ENCODE measurements at places on chromosomes 6 and 20.
A peak's percentile ranks its signal among the peaks of the same experiment; 100 is the strongest.

- DNase-seq = no peak
Measured at GRCh38 chr6:112269979-112270566, 15.7 kb upstream of the LAMA4 start.

DNA sequence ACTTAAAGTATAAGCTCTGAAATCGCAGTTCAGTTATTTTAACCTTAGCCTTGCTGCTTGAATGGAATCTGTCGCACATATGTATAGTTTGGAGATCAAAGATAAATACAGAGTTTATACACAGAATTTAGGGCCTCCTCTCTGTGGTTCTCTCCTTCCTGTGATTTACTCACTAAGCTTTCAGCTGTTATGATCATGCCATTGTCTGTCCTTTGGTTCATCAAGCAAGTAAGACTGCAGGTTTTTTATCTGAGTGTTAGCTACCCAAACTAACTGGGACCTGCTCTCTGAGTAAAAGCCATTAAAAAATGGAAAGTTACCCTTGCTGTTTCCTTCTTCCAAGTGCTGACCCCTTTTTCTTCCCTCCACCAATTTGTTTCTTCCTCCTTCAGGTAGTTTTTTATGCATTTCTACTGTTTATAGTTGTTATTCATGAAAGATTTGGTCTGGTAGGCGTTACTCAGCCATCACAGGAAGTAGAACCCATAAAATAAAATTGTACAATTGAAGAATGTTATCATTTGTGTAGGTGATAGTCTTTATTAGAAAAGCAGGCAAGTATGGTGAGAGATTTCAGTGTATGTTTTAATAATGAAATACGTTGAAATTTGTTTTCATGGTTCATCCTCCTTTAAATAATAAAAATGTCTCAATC is 33.7 kb upstream of the SUMO4 start:
- DNase-seq = no peak

DNA sequence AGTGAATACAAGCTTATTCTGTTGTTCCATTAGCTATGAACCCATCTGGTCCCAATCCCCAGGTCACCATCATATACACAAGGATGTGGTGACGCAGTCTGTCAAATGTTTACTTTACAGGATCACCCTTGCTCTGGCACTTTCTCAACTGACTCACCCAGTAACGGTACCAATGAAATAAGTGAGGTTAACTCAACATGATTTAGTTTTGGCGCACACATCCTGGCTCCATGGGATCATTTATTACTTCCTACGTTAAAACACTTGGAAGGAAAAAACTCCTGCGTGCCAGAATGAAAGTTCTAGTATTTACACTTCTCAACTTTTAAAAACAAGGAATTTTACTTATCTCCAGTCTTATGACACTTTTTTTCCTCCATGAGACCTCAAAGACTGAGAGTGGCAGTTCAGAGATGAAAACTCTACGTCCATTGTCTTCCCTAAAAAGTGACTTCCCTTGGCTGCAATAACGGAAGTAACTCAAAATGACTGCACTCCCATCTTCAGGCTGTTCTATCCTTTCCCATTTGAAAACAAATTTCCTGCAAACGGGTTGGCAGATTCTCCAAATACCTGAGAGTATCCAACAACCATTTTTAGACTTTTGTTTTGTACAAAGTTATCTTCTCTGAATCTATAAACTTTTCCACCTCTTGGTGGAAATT is 15.9 kb downstream of the AGPAT4 start:
- DNase-seq = no peak

- no peak for DNase-seq
Measured at GRCh38 chr6:17679726-17680125, 27.0 kb downstream of the NUP153 start.

DNA sequence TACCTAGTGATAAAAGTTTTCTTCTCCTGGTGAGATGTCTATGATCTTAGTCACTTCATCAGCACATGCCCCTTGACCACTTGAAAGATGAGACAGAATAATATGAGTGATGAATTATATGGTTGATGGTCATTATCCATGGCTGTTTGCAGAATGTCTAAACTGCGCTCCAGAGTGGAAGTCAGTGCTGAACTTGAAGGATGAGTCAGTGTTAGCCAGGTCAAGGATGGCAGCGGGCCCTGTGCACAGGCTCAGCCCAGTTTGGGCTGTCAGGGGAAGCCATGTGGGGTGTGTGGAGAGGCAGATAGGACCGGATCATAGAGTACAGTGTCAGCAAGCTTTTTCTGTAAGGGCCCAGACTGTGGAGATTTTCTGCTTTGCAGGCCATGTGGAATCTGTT is 67.2 kb upstream of the KIF25 start:
- DNase-seq = no peak

- DNase-seq = peak; percentile 40
Measured at GRCh38 chr20:52975029-52975732, 3.0 kb downstream of the TSHZ2 start.

GRCh38 chr6:167442245-167442644 is 117.4 kb downstream of the TTLL2 start:
- no peak for DNase-seq

DNA sequence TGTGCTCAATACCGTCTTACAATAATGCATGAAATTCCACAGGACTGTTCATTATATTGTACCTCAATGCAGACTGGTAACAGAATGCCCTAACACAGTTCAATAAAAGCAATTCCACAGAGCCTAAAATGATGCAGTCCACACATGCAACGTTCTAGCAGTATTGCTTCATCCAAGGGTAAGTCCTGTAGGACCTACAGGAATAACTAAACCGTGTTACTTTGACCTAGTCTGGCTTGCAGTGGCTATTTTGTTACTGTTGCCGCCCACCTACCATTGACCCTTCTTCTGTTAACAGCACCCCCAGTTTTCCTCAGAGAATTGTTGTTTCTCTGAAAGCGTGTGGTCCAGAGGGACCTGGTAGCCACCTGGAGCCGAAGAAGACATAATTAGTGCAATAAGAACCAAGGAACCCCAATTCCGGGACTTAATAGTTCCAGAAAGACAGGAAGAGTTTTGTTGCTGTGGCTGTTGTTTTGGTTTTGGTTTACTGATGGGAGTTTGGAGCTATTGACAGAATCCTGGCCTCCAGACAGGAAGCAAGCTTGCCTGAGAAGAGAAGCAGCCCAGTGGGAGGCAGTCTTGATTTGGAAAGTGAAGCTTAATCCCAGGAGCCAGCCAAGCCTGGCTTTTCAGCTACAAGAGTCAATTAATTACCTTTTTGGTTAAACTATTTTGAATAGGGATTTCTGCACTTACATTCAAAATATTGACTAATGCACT is 91.3 kb downstream of the FRK start:
- DNase-seq = no peak

GRCh38 chr6:162481938-162482337 is 245.6 kb downstream of the PRKN start:
- no peak for DNase-seq

- DNase-seq = no peak
Measured at GRCh38 chr20:62305149-62305764, 2.5 kb downstream of the ADRM1 start.

GRCh38 chr20:44743080-44743701 is 2.5 kb upstream of the KCNK15 start:
- no peak for DNase-seq

- no peak for DNase-seq
Measured at GRCh38 chr6:41939176-41939847, 2.3 kb downstream of the CCND3 start.

DNA sequence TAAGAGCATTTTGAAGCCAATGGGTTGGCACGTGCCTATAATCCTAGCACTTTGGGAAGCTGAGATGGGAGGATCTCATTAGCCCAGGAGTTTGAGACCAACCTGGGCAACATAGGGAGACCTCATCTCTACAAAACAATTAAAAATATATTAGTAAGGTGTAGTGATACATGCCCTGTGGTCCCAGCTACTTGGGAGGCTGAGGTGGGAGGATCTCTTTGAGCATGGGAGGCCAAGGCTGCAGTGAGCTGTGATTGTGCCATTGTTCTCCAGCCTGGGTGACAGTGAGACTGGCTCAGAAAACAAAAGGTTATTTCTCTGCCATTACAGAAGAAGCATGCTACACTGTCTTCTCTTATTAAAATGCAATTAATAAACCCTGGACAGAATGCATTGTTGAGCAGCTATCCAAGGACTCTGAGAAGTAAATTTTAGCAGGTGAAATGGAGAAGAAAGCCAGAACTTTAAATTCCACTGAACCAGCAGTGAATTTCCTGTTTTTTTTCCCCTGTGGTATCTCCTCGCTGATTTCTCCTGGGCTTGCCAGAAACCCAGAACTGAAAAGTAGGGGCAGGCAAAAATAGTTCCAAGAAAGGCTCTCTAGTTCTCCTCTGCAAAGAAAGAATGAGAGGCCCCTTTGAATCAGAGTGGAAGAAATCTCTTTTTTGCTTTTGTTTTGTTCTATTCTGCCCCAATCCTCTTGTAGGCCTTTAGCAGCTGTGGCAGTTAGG is 8.4 kb downstream of the AMD1 start:
- DNase-seq = no peak

DNA sequence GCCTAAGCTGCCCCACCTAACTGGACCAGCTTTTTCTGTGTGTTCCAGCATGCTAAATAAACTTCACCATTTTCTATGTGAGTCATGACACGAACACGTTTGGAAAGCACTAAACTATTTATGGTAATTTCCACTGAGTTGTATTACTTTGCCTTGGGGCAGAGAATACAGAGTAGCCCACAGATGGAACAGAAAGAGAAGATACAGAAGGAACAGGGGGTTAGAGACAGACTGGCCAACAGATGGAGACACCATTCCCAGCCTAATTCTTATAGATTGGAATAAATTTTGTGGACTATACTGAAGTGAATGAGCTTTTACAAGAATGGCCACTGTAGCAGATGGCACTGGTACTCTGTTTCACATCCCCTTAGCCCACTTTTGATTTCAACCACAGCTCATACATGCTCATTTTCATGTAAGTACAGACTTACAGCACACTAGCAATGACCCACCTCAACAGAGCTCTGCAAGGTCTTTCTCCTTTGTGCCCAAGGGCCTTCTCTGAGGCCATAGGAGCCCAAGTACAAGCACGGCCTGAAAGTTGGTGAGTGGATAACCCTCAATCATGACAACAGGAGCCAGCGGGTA is 13.1 kb upstream of the NT5DC1 start:
- DNase-seq = no peak

DNA sequence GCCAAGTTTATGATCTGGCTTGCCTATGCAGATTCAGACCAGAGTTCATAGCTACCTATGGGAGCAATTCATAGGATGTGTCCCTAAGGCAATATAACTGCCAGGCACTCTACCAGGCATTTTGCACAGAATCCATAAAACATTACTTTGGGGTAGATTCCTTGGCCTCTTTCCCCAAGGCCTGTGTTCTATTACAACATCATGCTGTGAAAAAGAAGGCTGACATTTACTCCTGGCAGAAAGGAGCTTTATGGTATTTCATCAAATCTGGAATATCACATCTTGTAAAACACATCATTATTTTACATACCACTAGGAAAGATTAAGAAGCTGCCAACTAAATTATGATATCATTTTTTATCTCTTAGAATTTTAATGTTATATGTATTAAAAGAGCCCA is 287.0 kb upstream of the MARCKS start:
- no peak for DNase-seq

DNA sequence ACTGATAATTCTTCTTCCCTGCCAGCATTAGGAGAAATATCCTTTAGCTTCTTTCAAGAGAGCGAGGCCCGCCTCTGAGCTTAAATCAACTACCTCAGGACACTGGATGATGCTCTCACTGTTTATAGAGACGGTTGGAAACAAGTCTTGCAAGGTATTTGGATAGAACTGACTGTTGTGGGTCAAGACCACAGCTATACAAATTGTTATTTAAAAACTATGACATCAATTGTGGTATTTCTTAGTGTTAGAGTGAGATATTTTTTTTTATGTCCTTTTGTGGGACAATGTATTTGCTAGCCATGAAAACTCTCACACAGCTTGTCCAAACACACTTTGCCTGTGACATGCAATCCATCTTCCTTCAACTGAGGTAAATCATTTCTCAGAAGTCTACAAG is 136.3 kb upstream of the PHACTR1 start:
- no peak for DNase-seq

- no peak for DNase-seq
Measured at GRCh38 chr6:95819939-95820338, 195.8 kb upstream of the FUT9 start.
